ENCODE measurements at places on chromosomes 2 and 18.

DNA sequence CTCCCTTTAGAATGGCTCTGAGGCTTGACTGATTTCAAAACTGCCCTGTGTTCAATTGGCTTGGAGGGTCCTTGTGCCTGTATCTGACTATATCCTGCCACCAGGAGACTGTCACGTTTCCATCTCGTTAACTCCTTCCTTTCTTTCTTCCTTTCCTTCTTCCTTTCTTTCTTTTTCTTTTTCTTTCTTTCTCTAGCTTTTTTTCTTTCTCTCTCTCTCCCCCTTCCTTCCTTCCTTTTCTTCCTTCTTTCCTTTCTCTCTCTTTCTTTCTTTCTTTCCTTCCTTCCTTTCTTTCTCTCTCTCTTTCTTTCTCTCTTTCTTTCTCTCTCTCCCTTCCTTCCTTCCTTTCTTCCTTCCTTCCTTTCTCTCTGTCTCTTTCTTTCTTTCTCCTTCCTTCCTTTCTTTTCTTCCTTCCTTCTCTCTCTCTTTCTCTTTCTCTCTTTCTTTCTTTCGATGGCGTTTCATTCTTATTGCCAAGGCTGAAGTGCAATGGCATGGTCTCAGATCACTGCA is 38.1 kb upstream of the EML6 start:
- DNase-seq = no peak

GRCh38 chr2:149441255-149441654 is 110.9 kb downstream of the LYPD6 start:
- DNase-seq = no peak

- no peak for DNase-seq
These were observed 6.9 kb upstream of the RAB17 start for GRCh38 chr2:237597196-237598145.

DNA sequence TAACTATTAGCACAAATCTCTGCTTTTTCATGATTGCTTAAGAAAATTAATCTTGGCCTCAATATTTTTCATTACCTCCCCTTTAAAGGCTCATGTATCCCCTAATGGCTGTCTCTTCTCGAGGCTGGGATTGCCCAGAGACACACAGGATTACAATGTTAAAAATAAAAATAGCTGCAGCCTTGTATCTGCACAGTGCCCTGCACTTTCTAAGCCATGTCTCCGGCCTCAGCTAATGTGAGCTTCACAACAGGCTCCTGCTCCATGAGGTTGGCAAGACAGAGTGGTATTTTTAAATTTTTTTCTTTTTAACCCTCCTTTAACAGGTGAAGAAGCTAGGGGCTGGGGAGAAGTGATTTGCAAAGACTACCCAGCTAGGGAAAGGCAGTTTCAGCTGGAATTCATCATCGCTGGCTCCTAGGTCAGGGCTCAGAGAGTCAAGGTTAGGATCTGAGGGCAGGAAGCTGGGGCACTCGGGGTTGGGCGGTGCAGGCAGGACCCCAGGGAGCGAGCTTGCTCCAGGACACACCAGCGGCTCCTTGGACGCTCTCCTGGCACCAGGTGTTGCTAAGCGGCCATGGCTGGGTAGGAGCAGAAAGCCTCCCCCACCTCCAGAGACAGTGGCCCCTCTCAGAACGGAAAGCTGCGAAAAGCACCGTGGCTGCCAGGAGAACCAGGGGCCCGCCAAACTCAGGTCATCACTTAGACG is 135.6 kb downstream of the SMAD2 start:
- DNase-seq = no peak

GRCh38 chr2:108031471-108031941 is 45.2 kb downstream of the SLC5A7 start:
- DNase-seq = no peak

- DNase-seq = no peak
These were observed 105.4 kb downstream of the POLR1A start for GRCh38 chr2:86000131-86000937.

GRCh38 chr2:69771461-69771860 is 29.5 kb downstream of the ANXA4 start:
- DNase-seq = no peak

- no peak for DNase-seq
These were observed 115.7 kb downstream of the DNAH6 start for GRCh38 chr2:84631985-84632384.

GRCh38 chr2:37267685-37268084 is 36.2 kb downstream of the NDUFAF7 start:
- no peak for DNase-seq

DNA sequence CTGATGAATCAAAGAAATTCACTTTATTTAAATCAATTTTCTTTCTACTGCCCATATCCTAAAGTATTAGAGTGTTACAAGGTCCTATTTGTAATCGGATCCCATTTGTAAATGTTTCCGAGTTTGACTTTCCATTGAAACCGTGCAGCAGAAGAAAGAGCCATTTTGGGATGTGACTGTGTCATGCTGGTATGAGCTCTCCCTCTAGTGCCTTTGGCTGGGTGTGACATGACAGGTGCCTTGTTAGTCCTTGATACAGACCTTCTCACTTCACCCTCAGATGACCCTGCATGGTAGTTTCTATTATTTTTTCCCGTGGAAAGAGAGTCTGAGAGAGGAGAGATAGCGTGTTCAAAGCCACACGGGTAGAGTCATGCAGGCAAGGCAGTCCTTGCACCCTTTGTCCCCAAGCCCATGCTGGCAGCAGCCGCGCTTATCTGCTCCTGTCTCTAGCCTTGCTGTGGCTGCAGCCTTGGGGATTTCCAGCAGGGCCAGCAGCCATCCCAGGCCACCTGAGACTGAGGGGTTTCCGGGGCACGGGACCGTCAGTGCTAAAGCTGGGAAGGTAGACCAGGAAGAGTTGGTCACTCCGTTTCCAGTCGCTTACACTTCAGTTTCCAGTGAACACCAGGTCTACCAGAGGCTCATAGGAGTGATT is 21.4 kb downstream of the CHMP1B start:
- no peak for DNase-seq

GRCh38 chr2:25481381-25482300 is 139.9 kb upstream of the DNMT3A start:
- DNase-seq = no peak

DNA sequence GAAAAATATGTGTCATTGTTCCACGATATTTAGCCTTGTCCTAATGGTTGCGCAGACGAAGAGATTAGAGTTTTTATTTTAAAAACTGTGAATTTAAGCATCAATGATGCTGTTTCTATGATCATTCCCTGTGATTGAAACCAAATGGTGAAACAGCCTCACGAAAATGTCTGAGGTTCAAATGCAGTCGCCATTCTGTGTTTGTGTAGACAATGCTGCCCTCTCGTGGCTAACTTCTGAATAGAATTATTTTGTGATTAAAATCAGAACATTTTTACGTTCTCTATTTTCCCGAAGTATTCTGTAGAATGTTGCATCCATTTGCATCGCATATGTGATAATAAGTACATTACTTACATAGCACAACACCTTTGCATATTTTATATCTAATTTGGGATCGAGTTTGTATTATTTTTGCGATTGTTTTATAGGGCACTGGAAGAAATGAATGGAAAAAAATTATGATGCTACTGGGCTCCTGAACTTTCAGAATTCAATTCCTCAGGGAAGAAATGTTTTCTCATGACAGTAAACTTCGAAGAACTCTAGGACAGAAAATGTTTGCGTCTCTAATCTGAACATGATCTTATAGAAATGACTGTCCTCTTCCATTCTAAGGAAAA is 54.8 kb upstream of the CREB1 start:
- DNase-seq = no peak

- DNase-seq = no peak
These were observed 315.3 kb upstream of the CDH7 start for GRCh38 chr18:65435534-65435933.
